A549 treated with Hydrocortisone at 1 μM for 4 hours (cell line): ENCODE measurements at places on chromosomes 11 and 22. TPM values are rescaled to one million over a fixed set of nuclear protein-coding genes. Genes with fewer than 3 reads are reported as not detected.

NCF4 gene
- 0.08 to 0.16 TPM (median 0.08 TPM) in 3 of 5 replicates, not detected in the others for total RNA-seq

DEFB131B gene
- total RNA-seq: not detected in 5 replicates

MS4A6E gene
- not detected in 5 replicates for total RNA-seq

OR4X2 gene
- total RNA-seq: not detected in 5 replicates

SYCE3 gene
- total RNA-seq: 0.25 to 0.52 TPM (median 0.48 TPM) in 3 of 5 replicates, not detected in the others

ART1 gene
- not detected in 5 replicates for total RNA-seq

PDXP gene
- total RNA-seq: 12.8 to 17.5 TPM (median 16.2 TPM) in 5 replicates

LRRN4CL gene
- total RNA-seq: 0.07 to 0.13 TPM (median 0.11 TPM) in 4 of 5 replicates, not detected in the other

CPT1A gene
- 26.7 to 34.4 TPM (median 30.6 TPM) in 5 replicates for total RNA-seq

P2RX6 gene
- total RNA-seq: 0.56 to 0.97 TPM (median 0.79 TPM) in 5 replicates

PLEKHB1 gene
- 0.44 to 1.3 TPM (median 1.2 TPM) in 5 replicates for total RNA-seq

PDE3B gene
- total RNA-seq: 1.5 to 2.4 TPM (median 1.9 TPM) in 5 replicates

SPTBN2 gene
- 11.2 to 15.1 TPM (median 11.4 TPM) in 5 replicates for total RNA-seq

CERK gene
- total RNA-seq: 22.7 to 26.6 TPM (median 25.1 TPM) in 5 replicates

DBX1 gene
- not detected in 5 replicates for total RNA-seq

RTN4R gene
- total RNA-seq: 8.0 to 14.9 TPM (median 12.4 TPM) in 5 replicates

KREMEN1 gene
- total RNA-seq: 2.6 to 5.3 TPM (median 4.4 TPM) in 5 replicates

NAALADL1 gene
- not detected in 5 replicates for total RNA-seq

APOBEC3H gene
- total RNA-seq: 0.21 to 0.53 TPM (median 0.25 TPM) in 5 replicates

C11orf71 gene
- total RNA-seq: 2.6 to 4.1 TPM (median 3.7 TPM) in 5 replicates

TLCD5 gene
- total RNA-seq: 5.3 to 8.1 TPM (median 7.3 TPM) in 5 replicates

PLA2G3 gene
- not detected in 5 replicates for total RNA-seq

CASP12 gene
- not detected in 5 replicates for total RNA-seq

HBE1 gene
- 0.16 TPM in 1 of 5 replicates, not detected in the others for total RNA-seq

SFI1 gene
- total RNA-seq: 8.0 to 11.0 TPM (median 10.2 TPM) in 5 replicates

ACRV1 gene
- 0.08 TPM in 1 of 5 replicates, not detected in the others for total RNA-seq

OR4A16 gene
- not detected in 5 replicates for total RNA-seq

SYT12 gene
- 18.1 to 22.6 TPM (median 22.2 TPM) in 5 replicates for total RNA-seq

SHANK2 gene
- total RNA-seq: 6.4 to 9.2 TPM (median 7.7 TPM) in 5 replicates

TMEM191B gene
- 0.63 to 1.5 TPM (median 1.3 TPM) in 5 replicates for total RNA-seq

EHF gene
- 0.76 to 1.7 TPM (median 0.90 TPM) in 5 replicates for total RNA-seq

TRPC6 gene
- total RNA-seq: 0.34 to 1.2 TPM (median 0.63 TPM) in 5 replicates

CYB5R2 gene
- total RNA-seq: 4.1 to 5.3 TPM (median 4.8 TPM) in 5 replicates

NXPE2 gene
- total RNA-seq: not detected in 5 replicates

UBQLNL gene
- not detected in 5 replicates for total RNA-seq

CALCA gene
- total RNA-seq: 0.06 to 0.15 TPM in 2 of 5 replicates, not detected in the others

NPTXR gene
- total RNA-seq: 7.9 to 10.8 TPM (median 9.8 TPM) in 5 replicates

EMID1 gene
- 0.15 to 0.61 TPM (median 0.48 TPM) in 5 replicates for total RNA-seq
